ENCODE measurements at places on chromosomes 2 and 18. TPM values are rescaled to one million over a fixed set of nuclear protein-coding genes. Genes with fewer than 3 reads are reported as not detected.

DNA sequence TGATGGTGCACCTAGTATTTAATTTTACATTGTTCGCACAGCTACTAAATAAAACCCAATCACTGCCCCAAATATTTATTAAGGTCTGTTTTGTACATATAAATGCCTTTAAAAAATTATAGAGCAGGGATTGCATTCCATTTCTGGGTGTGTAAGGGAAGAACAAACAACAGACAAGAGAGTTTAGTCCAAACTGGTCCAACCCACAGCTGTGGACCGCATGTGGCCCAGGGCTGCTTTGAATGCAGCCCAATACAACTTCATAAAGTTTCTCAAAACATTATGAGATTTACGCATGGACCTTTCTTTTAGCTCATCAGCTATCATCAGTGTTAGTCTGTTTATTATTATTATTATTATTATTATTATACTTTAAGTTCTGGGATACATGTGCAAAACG, 114.8 kb upstream of the LRATD1 start:
- DNase-seq: no peak

- DNase-seq: no peak
Measured at GRCh38 chr2:233380132-233380895, 26.0 kb downstream of the DGKD start.

DNA sequence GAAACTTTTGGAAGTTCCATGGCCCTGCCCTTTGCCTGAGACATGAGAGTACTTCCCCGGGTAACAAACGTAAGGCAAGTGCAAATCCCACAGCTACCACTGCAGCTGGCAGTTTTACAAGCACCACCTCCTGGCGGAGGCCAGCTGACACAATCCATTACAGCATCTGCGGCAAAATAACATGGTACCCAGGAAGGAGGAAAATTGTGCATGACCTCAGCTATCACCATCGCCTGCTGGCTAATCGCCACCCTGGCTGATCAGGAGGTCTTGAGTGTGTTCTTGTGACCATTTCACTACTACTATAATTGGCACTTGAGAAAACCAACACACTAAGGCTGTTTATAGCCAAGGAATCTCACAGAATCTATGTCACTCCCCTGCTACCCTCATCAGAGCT, 71.7 kb upstream of the SERPINE2 start:
- no peak for DNase-seq

DNA sequence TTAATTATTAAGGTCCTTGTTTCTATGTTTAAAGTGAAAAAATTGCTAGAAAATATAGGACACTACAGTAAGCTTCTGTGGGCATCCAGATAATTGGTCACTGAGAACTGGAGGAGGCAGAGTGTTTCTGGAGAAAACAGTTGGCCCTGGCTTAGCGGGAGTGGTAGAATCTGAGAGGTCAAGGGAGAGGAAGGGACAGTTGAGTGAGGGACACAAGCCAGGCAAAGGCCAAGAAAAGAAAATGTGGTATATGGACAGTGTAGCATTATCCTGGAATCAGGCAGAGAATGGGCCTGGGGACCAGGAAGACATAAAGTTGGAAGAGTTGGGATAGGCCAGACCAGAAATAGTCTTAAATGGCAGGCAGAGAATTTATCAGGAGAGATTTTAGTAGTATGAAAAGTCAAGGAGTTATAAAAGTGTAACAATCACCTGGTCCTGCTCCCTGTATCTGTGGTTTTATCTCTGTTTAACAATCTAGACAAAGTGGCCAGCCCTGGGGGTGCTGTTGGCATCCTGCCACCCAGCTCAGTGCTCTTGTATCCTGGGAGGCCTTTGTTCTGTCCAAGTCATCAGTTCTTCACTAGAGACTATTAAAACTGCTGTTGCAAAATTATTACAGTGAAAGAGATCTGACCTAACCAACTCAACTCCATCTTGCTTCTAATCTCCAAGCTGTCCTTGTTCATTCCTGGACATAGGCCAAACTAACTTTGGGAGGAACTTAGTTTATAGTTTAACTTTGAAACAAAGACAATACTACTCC, 15.4 kb upstream of the MSGN1 start:
- no peak for DNase-seq

DNA sequence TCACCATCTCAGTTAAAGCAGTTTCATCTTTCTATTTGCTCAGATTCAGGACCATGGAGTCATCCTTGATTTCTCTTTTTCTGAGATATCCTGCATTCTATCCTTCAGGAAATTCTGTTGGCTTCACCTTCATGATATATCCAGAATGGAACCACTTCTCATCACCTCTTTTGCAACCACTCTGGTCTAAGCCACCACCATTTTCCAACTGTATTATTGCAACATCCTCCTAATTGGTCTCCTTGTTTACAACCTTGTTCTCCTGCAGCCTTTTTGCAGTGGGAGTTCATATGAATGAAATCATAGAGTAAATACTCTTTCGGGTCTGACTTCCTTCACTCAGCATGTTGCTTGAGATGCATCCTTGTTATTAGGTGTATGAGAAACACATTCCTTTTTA, 3.4 kb upstream of the EFEMP1 start:
- no peak for DNase-seq

GRCh38 chr2:129056959-129057317, 738.3 kb upstream of the HS6ST1 start:
- no peak for DNase-seq

- no peak for DNase-seq
Measured at GRCh38 chr18:12840382-12840781, 43.7 kb downstream of the PTPN2 start.

- no peak for DNase-seq
Measured at GRCh38 chr18:55179425-55179824, 220.2 kb upstream of the CCDC68 start.

GRCh38 chr2:75065402-75066008, 107.1 kb downstream of the POLE4 start:
- no peak for DNase-seq

DNA sequence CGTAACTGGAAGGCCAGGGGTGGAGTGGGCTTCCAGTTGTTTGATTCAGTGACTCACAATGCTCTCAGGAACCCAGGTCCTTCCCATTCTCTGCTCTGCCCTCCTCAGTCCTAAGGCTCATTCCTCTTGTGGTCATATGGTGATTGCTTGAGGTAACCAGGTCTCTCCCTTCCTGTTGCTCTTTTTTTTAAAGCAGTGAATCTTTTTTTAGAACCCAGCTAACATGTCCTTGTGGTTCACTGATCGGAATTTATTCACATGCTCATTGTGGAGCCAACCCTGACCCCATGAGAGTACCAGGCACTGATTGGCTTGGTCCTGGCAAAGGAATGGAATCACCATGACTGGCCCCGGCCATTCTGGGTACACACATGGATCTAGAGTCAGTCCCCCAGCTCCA, 7.4 kb downstream of the THNSL2 start:
- DNase-seq: no peak

DNA sequence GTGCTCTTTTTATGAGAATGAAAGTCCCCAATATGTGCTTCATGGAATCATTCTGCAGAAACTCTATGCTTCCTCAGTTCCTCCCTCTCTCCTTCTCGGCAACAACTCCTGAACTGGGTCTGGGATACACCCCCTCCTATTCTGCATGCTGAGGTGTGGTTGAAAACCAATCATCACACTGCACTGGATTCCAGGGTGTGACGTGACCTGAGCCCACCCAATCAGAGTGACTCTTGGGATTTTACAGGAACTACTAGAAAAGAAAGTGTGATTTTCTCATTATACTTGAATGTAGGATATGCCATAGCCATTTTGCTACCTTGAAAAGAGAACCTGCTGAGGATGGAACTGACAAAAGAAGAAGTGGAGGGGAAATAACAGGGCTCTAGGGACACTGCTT, 36.3 kb downstream of the ACVR1 start:
- no peak for DNase-seq

DNA sequence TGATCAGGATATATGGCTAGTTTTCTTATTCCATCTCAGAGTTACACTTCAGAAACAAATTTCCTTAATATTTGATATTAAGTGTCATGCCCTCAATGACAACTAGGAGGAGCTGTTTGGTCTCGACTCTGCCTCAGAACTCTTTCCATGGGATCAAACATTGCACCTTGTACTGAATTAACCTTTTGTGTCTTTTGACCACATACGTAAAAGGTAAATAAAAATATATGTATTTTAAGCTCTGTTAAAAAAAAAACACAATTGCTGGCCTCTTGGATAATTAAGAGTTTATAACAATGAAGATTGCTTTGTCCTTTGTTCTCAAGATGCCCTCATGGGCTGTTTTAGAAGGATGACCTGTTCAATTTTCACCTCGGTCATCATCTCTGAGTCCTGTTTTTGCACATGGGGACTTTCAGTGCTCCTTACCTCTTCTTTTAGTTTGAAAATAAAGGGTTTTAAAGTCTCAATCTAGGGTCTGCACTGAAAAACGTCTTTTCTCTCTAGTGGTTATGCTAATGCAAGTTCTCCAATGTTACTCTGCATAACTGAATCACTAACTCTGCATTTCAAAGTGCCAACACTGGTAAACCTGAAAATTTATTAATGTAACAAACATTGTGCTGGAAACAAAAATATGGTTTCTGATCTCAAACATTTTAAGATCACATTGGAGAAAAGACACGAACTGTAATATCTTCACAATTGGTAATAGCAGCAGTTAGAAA, 18.8 kb upstream of the FN1 start:
- no peak for DNase-seq

Gene MYCN
- total RNA-seq: 69.1 TPM

Gene STEAP3
- total RNA-seq: 0.94 TPM

Gene ROCK2
- total RNA-seq: 45.4 TPM

Gene VIT
- 0.78 TPM for total RNA-seq

Gene LONRF2
- 13.7 TPM for total RNA-seq

Gene SCYGR4
- not detected for total RNA-seq

Gene ERCC3
- total RNA-seq: 62.6 TPM

Gene POMC
- 0.29 TPM for total RNA-seq
